Cortex of kidney (tissue), 1 donor: ENCODE measurements at places on chromosomes 7 and 10.

- DNase-seq: no peak
These were observed 17.5 kb upstream of the CLIP2 start for GRCh38 chr7:74271742-74272141.

DNA sequence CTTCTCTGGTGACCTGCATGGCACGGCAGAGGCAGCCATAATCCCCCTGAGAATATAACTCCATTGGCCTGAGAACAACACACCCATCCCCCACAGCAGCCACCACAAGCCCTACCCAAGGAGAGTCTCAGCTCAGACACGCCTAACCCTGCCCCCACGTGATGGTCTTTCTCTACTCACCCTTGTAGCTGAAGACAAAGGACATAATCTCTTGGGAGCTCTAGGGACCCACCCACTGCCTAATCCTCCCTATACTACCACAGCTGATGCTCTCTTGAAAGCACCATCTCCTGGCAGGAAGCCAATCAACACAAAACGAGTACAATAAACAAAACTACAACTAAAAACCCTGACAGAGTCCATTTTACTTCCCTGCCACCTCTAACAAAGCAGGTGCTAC, 30.7 kb upstream of the HPSE2 start:
- DNase-seq: no peak

DNA sequence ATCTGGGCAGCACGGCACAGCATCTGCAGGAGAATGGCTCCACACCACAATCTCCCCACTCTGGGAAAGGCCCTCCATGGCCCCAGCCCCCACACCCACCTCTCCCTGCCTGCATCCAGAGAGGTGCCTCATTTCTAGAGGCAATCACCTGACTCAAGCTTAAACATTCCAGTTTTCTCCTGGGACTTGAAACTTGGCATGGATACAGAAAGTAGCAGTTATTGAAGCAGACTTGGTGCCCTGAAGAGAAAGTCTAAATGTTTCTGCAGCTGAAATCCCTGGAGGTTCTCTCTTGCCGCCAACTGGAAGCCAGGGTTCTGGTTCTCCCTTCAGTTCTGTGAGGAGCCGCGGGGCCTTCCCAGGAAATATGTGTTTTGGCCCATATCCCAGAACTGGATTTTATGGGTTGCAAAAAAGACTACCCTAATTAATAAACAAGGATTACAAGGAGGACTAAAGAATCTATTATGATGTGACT, 122.8 kb downstream of the SKIDA1 start:
- DNase-seq: no peak

GRCh38 chr7:43485580-43485979, 97.3 kb upstream of the STK17A start:
- no peak for DNase-seq

DNA sequence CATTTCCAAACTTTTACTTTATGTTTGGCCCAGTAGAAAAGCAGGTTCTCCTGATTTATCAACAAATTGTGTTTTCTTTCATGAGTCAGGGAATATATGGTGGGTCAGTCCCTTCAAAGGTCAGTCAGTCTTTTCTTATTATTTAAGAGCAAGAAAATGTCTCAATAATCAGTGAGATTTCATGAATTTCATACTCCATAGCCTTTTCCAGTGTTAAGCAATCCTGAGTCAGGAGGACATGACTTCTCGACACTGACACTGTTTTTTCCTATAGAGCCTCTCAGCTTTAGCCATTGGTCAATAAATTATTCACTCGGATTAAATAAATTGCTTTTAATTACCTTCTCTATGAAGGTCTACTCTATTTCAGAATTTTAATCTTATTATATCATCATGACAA, 334.5 kb downstream of the SORCS1 start:
- DNase-seq: no peak

- no peak for DNase-seq
These were observed 78.3 kb upstream of the ATP6V0A4 start for GRCh38 chr7:138876326-138876725.

DNA sequence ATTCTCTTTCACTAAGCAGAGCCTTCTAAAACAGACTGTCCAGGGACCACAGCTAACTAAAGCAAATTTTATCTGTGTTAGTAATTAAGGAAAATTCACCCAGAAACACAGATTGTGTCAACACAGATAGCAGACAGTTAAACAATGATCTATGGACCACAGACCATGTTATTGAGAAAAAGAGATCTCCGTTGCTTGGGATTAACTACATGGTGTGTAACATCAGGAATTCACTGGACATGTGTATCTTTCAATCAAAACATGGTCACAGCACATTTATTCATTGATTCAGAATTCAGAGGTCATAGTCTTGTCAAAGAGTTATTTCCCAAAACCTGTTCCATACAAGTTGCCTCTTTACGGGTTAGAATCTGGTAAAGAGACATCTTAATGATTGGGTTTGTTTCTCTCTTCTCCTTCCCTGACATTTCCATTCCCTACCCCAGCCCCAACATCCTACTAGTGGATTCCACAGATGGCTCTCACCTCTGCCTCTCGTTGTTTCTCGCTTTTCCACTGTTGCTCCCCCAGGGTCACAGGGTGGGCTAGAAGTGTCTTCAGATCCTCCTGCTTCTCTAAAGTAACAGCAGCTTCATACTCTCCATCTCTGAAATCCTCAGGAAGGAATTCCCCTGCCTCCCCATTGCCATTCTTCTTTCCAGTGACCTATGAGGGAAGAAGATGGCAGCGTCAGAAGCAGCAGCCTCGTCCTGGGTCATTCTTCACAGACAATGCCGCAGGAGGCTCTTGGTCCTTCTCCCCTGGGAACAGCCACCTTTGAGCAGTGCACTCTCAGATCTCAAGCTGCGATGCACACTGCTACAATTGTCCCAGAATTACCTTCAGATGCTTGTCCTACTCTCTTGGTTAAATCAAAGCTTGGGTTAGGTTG, 958 bp downstream of the ANKRD1 start:
- no peak for DNase-seq
